ENCODE measurements at places on chromosomes 11 and 22. TPM values are rescaled to one million over a fixed set of nuclear protein-coding genes. Genes with fewer than 3 reads are reported as not detected.

The RIBC2 gene
- total RNA-seq, result 1.3 TPM

The APOA1 gene
- total RNA-seq, result 0.11 TPM

The MRGPRE gene
- not detected for total RNA-seq

- DNase-seq, result peak; percentile 5
Observed at GRCh38 chr11:3747704-3748103, 49.6 kb downstream of the NUP98 start.

DNA sequence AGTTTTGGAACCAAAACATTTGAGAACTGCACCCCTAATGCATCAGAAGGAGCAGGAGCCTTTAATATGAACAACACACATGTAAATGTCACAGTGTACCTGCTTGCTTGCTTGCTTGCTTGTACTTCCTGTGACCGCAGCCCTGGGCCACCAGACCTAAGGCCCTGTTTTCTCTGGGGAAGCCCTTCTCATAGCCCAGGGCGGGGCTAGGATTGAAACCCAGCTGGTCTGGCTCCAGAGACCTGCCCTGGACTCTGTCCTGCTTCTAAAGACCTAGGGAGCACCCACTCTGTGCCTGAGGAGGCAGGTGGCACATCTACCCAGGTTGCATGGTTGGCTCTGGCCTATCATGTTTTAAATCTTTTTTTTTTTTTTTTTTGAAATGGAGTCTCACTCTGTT lies 7.6 kb upstream of the MCM5 start:
- DNase-seq, result no peak

GRCh38 chr11:63508009-63508408 lies 2.1 kb downstream of the LGALS12 start:
- no peak for DNase-seq

DNA sequence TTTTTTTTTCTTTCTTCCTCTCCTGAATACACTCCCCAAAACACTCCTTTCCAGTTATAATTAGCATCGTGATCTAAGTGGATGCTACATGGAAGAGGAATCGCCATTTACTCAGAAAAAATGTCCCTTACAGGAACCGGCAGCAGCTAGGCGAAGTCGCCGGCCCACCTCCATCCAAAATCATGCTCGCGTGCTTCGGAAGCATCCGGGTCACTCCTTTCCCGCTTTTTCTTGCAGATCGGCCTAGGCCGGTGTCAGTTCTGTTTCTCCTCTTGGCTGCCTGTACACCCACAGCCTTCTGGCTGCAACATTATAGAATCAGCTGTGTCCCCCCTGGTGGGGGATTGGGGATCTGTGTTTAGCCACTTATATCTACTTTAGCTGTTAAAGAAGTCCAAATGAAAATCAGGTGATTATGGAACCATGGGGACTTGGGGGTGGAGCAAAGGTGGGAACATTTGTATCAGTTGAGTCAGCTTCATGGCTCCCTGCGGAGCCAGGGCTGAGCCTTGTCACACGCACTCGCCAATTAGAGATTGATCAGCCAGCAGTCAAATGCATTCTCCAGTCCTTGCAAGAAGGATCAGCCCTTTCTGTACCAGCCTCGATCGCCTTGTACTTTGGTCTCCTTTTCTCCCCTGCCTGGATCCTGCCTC lies 36.3 kb downstream of the ASRGL1 start:
- no peak for DNase-seq

DNA sequence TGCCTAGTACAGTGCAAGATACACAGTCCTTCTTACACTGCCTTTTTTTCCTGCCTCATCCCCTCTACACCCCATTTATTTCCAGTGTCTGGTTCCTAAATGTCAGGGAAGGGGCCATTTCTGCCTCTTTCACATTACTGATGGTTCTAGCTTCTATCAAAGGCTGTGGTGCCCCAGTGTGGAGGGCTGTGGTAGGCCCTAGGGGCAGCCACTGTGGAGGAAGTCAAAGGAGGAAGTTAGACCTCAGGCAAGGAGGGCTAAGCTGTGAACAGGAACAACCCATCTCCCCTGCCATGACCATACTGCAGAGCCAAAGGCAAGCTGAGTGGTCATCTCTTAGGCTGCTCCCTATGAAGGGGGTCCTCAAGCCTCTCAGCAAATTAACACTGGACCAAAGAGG lies 81.9 kb upstream of the CRTAM start:
- no peak for DNase-seq

GRCh38 chr22:48403521-48404403 lies 1423.9 kb downstream of the BRD1 start:
- DNase-seq, result no peak

- peak; percentile 31 for DNase-seq
Observed at GRCh38 chr11:124194293-124195188, 11.4 kb downstream of the OR10D3 start.

All from Daoy (cell line).